ENCODE measurements at places on chromosomes 2 and 18. TPM values are rescaled to one million over a fixed set of nuclear protein-coding genes. Genes with fewer than 3 reads are reported as not detected.
A peak's percentile ranks its signal among the peaks of the same experiment; 100 is the strongest.

Gene KCNE4
- 1.2 TPM for total RNA-seq

- no peak for DNase-seq
These were observed 91.5 kb upstream of the HS6ST1 start for GRCh38 chr2:128410035-128410757.

Gene TEX44
- not detected for total RNA-seq

Gene CTAGE1
- not detected for total RNA-seq

DNA sequence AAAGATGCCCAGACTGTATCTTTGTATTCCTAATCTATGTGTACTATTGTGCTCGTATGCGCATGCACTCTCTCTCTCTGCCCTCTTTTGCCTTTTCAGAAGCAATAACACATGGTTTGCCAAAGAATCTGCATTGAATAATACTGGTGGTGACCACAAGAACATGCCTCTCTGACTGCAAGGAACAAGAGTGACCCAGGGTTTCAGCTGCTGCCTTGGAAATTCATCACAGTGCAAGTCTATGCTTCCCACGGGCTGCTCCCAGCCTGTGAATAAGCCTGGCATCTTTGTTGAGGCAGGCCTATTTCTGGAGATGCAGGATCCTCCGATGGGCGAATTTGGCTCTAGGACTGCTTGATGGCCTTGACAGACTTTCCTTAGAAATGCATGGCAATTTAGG lies 689.4 kb upstream of the FANCL start:
- no peak for DNase-seq

Gene MYOM1
- 0.15 TPM for total RNA-seq

Gene PSD4
- total RNA-seq = 1.3 TPM

GRCh38 chr2:56182420-56182819 lies 1.4 kb upstream of the CCDC85A start:
- DNase-seq = no peak

- DNase-seq = peak; percentile 95
These were observed 168.5 kb downstream of the DPP4 start for GRCh38 chr2:161905389-161906046.

- DNase-seq = peak; percentile 44
These were observed 53.6 kb downstream of the GALNT1 start for GRCh38 chr18:35635170-35635569.

DNA sequence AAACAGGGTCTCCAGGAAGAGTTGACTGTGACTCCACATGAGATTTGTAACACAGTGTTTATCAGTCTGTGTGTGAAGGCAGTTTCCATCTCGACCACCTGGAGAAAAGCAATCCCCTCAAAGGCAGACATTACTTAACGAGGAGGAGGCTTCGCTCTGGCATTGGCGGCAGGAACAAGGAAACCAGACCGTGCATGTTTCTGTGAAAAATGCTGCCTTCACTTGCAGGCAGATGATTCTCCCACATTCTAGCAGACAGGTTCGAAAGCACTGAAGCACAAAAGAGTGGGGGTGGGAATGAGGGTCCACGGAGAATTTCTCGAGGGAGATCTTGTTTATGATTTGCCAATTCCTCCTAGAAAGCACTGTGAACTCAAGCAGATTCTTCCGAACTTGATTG lies 414.0 kb downstream of the SLC4A3 start:
- DNase-seq = no peak

Gene MRO
- not detected for total RNA-seq

Gene GPR35
- 0.24 TPM for total RNA-seq

Gene ADD2
- total RNA-seq = 0.47 TPM

DNA sequence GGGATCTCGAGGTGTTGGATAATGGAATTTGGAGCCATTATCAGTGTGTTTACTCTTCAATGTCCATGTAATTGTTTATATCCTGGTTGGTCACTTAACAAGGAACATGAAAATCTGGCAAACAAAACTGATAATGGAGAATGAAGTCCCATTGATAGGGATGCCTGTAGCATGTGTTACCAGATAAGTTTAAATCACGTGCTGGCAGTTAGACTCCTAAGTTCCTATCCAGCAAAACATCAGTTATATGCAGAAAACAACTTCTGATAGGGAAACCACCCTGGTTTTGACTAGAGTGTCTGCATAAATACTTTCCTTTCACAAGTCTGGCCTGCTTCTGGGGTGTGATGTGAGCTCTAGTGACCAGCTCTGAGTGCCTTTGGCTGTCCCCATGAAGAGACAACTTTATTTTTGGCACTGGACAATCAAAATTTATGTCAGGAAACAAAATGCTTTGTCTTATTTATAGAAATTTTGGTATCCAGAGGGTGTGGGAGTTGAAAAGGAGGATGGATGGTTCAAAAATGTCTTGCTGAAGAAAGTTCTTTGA lies 82.0 kb downstream of the FHOD3 start:
- DNase-seq = no peak

- DNase-seq = no peak
These were observed 45.1 kb upstream of the TBR1 start for GRCh38 chr2:161370981-161371380.

GRCh38 chr2:148578493-148578884 lies 66.1 kb upstream of the EPC2 start:
- DNase-seq = no peak

DNA sequence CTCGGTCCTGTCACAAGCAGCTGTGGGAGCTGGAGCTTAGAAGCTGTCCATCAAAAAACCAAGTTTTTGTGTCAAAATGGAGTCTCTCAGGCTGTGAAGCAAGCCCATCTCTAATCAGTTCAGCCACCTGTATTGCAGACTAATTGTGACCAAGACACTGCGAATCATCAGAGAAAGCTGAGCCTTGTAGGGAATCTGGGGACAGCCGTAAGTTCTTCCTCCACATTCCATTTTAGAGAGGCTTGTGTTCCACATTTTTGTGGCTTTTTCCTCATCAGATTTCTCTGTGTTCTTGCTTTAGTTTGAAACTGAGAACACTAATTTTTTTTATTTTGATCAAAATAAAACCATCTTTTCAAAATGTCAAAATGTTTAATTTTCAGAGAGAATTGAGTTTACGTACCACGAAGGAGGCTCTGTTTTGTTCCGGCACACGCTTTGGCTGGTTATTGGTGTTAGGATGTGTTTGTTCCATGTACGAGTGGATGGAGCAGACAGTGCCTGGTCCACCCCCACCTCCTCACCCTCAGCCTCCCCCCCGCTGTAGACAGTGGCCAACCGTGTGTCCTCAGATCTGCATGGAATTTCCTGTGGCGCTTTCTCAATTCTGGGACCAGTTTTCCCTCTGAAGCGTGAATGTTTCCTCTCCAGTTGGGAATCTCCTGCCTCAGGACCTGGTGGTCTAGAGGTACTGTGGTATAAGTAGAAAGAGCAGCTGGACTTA lies 140.8 kb downstream of the AGAP1 start:
- no peak for DNase-seq

GRCh38 chr2:232147440-232148077 lies 186.0 kb downstream of the DIS3L2 start:
- DNase-seq = no peak

DNA sequence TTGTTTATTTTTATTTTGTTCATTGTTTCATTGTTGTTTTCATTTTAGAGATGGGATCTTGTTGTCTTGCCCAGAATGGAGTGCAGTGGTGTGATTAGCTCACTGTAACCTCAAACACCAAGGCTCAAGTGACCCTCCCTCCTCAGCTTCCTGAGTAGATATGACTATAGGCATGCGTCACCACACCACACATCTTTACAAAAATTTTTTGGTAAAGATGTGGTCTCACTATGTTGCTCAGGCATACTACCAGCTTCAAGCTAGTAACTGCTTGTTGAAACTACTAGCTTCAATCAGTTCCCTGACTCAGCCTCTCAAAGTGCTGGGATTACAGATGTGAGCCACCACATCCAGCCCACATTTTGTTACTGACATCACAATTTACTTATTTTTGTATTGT lies 14.8 kb downstream of the FAM237A start:
- DNase-seq = no peak

- DNase-seq = no peak
These were observed 35.3 kb downstream of the SPRED2 start for GRCh38 chr2:65397122-65397521.

GRCh38 chr2:71788186-71788525 lies 334.8 kb downstream of the DYSF start:
- no peak for DNase-seq

- DNase-seq = no peak
These were observed 1007.7 kb upstream of the KLHL29 start for GRCh38 chr2:22377268-22377667.

Gene SPIRE1
- total RNA-seq = 23.0 TPM

- DNase-seq = no peak
These were observed 10.7 kb upstream of the FAM136A start for GRCh38 chr2:70312560-70312959.

- no peak for DNase-seq
These were observed 135.7 kb downstream of the NUP35 start for GRCh38 chr2:183259921-183260320.

- DNase-seq = no peak
These were observed 333.3 kb downstream of the PLCL1 start for GRCh38 chr2:198137733-198138132.

DNA sequence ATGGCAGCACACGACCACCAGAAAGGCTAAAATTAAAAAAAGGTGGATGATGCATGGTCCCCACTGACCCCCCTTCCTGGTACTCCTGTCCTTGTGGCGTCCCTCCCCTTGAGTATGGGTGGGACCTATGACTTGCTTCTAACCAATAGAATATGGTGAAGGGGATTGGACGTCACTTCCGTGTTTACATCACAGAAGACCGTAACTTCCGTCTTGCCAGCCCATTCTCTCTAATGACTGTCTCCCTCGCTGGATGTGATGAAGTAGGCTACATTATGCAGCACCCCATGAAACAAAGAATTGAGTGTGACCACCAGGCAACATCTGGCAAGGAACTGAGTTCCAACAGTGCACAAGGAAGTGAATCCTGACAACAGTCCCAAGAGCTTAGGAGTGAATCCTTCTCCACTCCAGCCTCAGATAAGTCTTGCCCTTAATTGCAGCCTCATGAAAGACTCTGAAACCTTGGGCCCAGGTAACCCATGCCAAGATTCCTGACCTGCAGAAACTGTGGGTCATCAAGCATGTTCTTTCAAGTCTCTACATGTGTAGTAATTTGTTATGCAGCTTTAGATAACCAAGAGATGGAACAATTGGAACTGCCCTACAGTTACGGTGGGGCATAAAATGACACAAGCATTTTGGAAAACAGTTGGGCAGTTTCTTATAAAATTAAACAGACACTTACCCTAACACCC lies 80.1 kb upstream of the NPAS2 start:
- DNase-seq = no peak

Gene CHAC2
- 5.2 TPM for total RNA-seq

Gene CDH19
- total RNA-seq = not detected

DNA sequence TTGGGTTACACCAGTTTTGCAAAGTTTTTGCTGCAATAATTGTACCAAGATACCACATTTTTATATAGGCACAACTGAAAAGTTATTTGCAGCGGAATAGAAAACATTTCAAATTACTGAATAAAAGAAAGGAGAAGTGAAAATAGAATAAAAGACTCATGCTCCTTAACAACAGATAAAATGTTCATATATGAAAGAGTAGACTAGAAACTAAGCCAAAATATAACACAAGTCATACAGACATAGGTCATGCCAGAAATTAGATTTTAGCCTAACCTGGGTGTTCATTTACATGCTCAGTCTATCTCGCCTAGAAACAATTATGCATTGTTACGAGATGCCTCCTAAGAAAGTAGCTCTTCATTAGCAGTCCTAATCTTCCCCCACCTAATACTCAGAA lies 16.4 kb upstream of the MAP3K20 start:
- no peak for DNase-seq

Gene RPIA
- total RNA-seq = 13.2 TPM

Gene LTBP1
- 63.4 TPM for total RNA-seq

DNA sequence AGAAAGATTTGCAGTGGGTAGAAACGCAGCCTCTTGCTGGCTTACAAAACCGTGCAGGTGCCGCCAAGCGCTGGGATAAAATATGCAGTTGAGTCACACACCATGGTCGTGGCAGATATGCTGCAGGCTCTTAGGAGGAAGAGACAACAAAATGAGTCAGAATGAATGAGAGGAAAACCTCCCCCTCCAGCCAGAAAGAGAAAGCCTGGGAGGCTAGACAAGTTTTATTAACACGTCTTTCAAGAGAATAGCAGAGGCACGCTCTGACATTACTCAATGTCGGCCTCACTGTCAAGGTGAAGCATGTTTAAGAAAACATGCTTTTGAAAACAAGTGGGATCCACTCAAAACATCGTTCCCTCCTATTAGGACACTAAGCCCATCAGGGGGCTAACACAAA lies 37.1 kb upstream of the ZCCHC2 start:
- peak; percentile 64 for DNase-seq

DNA sequence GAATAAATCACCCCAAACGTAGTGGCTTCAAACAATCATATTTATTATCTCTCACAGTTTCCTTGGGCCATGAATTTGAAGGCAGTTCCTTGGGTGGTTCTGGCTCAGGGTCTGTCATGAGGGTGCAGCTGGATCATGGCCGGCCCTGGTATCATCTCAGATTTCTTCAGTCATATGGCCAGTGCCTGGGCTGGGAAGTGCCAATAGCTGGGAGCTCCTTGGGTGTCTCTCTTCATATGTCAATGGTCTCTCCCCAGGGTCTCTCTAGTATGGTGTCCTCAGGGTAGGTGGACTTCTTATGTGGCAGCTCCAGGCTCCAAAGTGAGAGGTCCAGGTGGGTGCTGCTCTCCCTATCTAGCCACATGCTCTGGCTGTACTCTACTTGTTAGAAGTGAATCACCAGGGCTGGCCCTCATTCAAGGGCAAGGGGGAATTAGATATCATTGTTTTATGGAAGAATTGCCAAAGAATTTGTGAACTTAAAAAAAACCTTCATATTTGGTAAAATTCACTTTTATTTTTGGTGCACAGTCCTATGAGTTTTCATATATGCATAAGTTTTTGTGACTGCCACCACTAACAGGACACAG lies 15.4 kb downstream of the FHOD3 start:
- DNase-seq = no peak

Gene PCGF1
- 14.4 TPM for total RNA-seq

GRCh38 chr18:44799382-44799906 lies 118.8 kb downstream of the SETBP1 start:
- no peak for DNase-seq

- DNase-seq = no peak
These were observed 157.5 kb downstream of the ZEB2 start for GRCh38 chr2:144362401-144362800.

Gene ABCG8
- total RNA-seq = not detected

DNA sequence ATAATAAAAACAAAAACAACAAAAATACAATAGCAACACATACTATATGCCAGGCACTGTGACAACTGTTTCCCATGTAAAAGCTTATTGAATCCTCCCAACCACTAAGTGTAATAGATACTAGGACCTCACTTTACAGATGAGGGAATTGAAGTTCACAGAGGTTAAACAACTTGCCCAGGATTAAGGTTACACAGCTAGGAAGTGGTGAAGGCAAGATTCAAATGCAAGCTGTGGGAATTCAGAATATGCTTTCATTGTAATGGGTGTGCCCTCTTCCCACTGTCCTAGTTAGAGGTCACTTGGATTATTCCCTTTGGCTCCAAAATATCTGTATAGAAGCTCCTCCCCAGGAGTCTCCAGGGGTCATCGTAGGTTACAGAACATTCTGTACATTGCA lies 231.1 kb downstream of the MREG start:
- DNase-seq = no peak

- no peak for DNase-seq
These were observed 182.1 kb downstream of the TWIST2 start for GRCh38 chr2:239029958-239030357.
